CD4-positive, alpha-beta T cell treated with Interferon gamma for 1 hour (primary cell): ENCODE measurements at places on chromosomes 6 and 20.
A peak's percentile ranks its signal among the peaks of the same experiment; 100 is the strongest.

GRCh38 chr20:2538356-2538755 lies 2.0 kb downstream of the TMC2 start:
- no peak for DNase-seq

- DNase-seq = peak; percentile 80
Observed at GRCh38 chr20:37336369-37337207, 9.4 kb upstream of the SRC start.

DNA sequence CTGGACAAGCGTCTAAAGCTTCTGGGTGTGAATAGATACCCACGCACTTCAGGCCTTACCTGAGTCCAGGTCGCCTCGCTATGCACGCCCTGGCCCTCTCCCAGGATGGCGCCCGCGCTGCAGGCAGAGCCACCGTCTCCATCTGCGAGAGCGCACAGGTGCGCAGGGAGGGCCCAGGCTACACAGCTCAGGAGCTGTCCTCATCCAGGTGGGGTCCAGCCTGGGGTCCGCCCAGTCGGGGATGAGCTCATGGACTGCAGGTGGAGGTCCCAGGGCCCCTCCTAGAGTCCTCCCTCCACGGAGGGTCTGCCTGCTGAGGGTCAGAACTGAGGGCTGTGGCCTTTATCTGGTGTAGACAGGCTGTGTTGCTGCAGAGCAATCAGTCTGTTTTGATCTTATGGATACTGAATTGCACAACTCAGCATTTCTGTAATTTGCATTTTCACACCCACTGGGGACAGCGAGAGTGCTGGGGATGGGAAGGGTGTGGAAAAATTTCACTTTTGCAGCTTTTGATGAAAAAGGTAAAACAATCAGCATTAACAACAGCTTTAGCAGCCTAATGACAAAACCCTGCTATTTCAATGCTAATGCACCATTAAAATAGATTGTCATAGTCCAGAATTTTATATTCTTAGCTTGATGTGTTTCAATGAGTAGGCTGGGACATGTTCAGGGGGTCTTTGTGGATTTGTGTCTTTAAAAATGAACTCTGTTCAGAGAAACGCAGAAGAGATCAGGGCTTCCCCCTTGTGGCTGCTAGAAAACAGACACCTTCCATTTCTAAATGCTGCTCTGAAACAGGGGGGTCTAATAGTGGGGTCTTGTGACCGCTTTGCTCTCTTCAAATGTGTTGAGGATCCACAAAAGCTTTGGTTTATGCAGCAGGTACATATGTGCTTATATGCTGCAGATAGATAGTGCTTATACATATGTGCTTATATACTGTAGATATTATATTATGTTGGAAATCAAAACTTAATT lies 77.8 kb upstream of the PHACTR3 start:
- DNase-seq = no peak

DNA sequence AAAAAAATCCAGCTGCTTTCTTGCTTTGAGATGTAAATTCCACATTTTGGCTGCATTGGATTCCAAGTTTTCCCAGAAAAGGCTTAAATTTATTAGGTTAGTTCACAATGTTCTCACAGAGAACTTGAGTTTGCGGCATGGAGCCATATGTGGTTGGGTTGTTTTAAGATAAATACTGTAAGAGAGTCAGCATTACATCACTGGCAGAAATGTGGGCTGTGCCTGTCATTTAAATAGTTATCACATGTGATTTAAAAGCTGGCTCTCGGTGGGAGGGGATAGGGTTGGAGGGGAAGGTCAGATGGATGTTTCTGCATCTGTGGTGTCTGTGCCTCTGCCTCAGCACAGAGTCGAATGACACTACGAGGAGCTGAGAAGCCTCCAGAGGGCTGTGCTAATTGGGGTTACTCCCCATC lies 73.8 kb upstream of the SCP2D1 start:
- DNase-seq = no peak

GRCh38 chr20:58703765-58704371 lies 11.3 kb downstream of the NPEPL1 start:
- DNase-seq = no peak

- no peak for DNase-seq
Observed at GRCh38 chr6:35566794-35567193, 54.1 kb upstream of the TULP1 start.

- DNase-seq = no peak
Observed at GRCh38 chr6:164114651-164115050, 700.1 kb downstream of the QKI start.

DNA sequence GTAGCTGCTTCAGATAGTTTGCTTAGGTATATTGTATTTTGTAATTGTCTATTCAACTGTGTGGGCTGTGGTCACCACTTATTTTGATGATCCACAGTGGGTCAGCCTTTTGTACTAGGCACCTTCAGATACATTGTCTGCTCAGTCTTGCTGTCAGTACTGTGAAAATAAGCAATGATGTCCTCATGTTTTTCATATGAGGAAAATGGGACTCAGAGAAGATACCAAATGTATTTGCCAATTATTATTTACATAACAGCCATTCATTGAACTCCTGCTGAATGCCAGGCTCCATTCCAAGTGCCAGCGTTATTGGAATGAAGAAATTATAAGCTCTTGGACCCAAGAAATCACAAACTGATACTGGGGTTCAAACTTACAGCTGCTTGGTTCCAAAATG lies 28.6 kb downstream of the MAPK14 start:
- DNase-seq = no peak

DNA sequence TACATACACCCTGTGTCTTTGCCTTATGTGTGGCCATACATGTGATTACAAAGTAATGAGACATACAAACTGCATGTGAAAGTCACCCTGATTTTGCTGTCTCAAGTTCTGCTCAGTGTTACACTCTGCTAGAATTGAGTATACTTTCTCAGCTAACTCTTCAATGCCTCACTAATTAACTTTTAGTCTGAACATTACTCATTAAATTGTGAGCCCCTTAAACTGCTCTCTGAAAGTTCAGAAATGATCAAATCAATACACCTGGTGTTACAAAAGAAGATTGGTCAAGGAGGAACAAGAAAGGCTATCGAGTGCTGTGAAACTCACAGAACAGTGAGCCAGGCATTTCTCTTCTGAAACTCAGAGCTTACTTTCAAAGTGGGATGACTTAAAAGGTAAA lies 71.3 kb downstream of the MKKS start:
- DNase-seq = no peak

DNA sequence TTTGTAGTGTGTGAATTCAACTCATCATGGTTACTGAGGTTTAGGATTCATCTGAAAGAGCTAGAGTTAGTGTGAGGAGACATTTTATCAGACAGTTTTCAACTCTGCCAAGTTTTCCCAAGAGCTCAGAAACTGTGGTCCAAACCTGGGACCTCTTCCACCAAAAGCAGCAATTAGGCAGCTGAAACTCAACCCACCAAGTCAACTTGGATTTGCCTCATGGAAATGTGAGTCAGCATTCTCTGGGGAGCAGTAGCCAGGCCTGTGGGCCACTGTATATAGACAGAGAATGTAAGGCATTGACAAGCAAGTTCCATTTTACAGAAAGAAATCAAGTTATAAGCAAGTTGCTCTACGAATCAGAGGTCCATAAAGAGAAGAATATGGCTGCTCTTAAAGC lies 178.8 kb upstream of the HDDC2 start:
- no peak for DNase-seq

DNA sequence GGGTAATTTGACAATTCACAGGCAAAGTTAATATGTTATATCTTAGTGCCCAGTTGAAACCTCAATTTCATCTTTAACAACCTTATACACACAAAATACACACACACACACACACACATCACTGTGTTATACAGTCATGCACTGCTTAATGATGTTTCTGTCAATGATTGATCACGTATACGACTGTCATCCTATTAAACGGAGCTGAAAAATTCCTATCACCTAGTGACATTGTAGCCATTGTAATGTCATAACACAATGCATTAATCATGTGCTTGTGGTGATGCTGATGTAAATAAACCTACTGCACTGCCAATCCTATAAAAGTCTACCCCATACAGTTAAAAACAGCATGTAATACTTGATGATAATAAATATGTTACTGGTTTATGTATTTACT lies 64.8 kb upstream of the HLA-E start:
- DNase-seq = no peak

DNA sequence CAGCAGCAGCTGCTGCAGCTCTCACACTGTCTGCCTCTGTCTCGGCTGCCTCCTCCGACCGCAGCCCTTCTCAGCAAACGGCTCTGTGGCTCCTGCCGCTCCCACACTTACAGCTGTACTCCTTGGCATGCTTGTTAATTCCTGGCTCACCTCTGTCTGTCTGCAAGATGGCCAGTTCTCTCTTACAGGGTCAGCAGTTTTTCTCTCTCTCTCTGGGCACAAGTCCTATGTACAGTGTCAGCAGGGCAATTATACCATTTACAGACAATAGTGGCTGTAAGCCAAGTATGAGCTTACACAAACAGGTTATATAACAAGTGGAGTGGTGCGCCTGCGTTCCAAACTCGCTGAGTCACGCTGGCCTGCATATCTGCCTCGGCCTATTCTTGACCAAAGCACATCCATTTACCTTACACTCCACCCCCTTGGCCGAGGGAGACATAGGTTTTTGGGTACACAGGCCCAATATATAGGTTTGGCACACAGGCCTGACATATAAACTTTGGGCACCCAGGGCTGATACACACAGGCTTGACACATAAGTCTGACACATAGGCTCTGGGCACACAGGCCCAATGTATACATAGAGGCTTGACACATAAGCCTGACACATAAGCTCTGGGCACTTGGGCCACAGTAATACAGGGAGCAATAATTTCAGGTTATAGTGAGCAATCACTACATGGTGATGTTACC lies 4.4 kb downstream of the ZKSCAN3 start:
- DNase-seq = no peak

DNA sequence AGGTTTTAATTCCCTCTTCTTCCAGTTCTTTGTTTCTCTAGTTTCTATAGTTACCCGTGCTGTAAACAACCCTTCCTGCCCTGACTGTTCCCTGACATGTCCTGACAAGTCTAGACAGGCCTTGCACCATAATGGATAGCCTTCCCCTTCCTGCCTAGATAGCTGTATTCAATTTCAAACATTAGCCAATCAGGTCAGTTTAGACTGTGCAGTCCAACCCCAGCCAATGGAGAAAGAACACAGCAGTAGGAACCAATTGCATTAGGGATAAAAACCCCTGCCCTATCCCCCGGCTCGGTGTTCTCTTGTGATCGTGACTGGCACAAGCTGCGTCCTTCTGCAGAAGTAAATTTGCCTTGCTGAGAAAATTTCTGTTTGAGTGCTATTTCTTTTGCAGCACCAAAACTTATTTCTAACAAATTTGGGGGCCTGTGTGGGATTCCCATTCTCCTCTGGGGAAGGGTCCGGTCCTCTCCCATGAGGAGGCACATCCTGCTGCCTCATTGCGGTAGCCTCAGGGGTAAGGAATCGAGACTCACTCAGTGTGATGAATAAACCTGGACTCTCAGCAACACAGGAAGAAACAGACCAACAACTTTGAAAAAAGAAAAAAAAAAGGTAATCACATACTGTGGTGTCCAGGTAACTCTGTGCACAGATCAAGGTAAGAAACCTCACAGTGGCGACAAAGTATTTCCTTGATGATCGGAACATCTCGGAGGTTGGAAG lies 248.7 kb upstream of the ECI2 start:
- no peak for DNase-seq

GRCh38 chr20:8216375-8217200 lies 84.5 kb downstream of the PLCB1 start:
- DNase-seq = no peak

GRCh38 chr6:73951183-73951582 lies 255.2 kb downstream of the CD109 start:
- no peak for DNase-seq

- no peak for DNase-seq
Observed at GRCh38 chr6:154907291-154907690, 87.8 kb upstream of the TIAM2 start.

DNA sequence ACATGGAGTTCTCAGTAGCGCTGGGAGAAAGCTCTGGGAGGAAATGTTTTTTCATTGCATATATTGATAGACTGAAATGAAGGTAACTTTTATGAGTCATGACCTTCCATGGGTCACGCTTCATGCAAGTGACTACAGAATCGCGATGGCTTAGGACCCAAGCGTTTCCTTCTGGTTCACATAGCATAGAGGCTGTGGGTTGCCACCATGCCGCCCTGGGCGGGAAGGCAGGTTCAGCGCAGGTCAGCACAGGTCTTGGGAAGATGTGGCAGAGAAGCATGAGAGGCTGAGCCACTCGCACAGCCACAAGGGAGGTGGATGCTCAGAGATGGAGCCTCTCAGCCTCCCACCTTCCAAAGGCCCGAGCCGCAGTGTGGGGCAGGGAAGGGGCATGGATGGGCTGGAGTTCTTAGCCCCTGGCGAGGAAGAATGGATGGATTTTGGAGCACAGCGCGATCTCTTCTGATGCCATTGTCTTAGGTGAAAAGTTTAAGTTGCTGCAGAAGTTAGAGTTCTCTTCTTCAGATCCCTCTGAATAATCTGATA lies 219.5 kb downstream of the SMOC2 start:
- DNase-seq = no peak

- DNase-seq = no peak
Observed at GRCh38 chr20:32988008-32988407, 16.2 kb downstream of the SUN5 start.

DNA sequence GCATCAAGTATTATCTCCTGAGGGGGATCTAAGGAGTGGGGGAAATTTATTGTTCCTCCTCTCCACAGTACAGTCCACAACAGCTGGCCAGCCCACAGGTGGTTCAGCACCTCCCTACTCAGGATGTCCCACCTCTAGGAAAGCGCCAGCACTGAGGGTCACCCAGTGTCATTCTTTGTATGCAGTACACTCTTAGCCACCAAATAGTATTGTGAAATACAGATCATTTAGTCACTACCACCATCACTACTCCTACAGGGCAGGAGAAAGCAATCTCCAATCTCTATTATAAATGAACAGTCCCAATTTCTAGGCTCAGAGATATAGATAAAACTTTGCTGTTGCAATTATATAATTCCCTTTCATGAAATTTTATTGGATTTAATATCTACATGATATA lies 6.3 kb upstream of the ZNF76 start:
- DNase-seq = no peak

DNA sequence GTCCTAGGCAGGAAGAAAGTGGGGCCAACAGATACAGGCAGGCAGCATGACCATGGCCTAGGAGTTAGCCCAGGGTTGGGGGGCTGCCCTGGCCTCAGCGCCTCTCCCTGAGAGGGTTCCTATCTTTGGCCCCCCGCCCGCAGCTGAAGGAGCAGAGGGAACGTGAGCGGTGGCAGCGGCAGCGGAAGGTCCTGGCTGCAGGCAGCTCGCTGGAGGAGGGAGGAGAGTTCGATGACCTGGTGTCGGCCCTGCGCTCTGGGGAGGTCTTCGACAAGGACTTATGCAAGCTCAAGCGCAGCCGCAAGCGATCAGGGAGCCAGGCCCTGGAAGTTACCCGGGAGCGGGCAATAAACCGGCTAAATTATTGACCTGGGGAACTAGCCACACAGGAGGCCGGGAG lies 32.6 kb downstream of the MOCS1 start:
- no peak for DNase-seq

- no peak for DNase-seq
Observed at GRCh38 chr6:130369831-130370230, 4.0 kb downstream of the TMEM200A start.

- no peak for DNase-seq
Observed at GRCh38 chr6:99822741-99823512, 171.1 kb downstream of the MCHR2 start.

- no peak for DNase-seq
Observed at GRCh38 chr6:6565488-6565887, 23.0 kb upstream of the LY86 start.
